Astrocyte of the hippocampus (primary cell): ENCODE measurements at places on chromosomes 16 and 17.

DNA sequence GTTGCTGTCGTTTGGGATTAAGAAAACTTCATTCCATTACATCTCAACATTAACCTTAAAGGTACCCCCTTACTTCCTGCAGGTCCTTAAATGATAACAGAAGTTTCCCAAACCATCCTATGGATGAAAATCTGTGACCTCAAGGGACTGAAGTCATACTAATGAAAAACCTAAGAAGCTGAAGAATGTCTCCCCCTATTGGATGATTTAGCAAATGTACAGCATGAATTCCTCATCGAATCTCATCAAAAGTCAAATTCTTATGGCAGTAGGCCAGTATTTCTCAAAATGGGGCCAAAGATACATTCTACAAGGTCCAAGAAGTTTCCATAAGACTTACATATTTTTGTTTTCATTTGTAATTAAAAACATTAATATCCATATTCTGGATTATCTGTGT lies 13.5 kb downstream of the SCO1 start:
- peak; percentile 28 for DNase-seq

- DNase-seq: no peak
Measured at GRCh38 chr17:17129466-17129865, 76.7 kb downstream of the PLD6 start.

DNA sequence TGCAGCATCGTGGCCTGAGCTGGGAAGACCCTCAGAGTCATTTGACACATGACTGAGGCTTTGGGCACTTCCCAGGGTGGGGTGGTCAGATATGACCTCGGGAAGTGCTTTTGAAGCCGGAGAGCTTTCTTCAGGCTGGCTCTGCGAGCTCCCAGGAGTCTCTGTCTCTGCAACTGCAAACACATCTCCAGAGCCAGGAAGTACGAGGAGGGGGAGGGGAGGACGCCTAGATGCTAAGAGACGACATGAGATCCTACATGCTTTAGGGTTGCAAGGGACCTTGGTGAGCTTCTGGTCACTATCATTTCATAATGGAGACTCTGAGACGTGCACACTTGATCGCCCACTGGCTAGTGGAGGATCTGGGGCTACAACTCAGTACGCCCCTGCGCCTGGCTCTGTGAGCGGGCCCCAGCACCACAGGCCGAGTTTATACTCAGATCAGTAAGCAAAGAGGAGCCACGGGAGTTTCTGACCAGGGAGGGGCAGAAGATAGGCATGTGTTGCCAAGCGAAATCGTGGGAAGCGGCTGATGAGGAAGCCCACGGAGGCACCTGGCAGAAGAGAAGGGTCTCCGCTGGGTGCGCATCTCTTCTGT lies 527 bp upstream of the MGAT5B start:
- peak; percentile 55 for DNase-seq

GRCh38 chr16:9797306-9797705 lies 384.9 kb downstream of the GRIN2A start:
- peak; percentile 75 for DNase-seq

GRCh38 chr16:77807-78443 lies at the start of gene MPG:
MPG (plus strand) TSS chr16:78225; CDS start chr16:78310, 85 bp downstream.
- DNase-seq: peak; percentile 90

DNA sequence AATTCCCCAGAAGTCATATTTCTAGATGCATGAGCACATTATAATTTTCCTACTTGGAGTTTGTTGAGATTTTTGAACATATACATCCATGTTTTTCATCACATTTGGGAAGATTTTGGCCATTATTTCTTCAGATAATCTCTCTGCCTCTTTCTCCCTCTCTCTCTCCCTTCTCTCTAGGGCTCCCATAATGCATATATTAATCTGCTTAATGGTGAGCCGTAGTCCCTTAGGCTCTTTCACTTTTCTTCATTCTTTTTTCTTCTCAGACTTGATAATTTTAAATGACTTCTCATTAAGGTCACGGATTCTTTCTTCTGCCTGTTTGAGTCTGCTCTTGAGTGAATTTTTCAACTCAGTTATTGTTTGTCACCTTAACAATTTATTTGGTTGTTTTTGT lies 101.5 kb downstream of the IRX3 start:
- DNase-seq: no peak

DNA sequence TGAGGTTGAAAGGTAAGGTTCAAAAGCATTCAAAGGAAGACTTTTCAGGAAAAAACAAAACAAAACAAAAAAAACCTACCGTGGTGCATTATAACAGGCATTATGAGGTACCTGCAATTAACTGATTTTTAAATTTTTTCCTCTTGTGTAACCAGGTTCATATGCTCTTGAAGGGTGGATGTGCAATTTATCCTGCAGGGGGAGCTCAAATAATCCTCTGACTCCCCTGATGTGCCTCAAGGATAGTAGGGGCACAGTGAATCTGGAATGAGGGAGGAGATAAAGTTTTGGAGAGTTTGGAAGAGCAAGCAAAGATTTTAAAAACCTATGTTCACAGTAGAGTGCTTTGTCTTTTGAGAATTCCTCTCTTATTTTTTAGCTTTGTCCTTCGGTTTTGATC lies 1349.4 kb downstream of the CDH8 start:
- DNase-seq: no peak

- DNase-seq: no peak
Measured at GRCh38 chr17:31236137-31236536, 60.9 kb downstream of the OMG start.

DNA sequence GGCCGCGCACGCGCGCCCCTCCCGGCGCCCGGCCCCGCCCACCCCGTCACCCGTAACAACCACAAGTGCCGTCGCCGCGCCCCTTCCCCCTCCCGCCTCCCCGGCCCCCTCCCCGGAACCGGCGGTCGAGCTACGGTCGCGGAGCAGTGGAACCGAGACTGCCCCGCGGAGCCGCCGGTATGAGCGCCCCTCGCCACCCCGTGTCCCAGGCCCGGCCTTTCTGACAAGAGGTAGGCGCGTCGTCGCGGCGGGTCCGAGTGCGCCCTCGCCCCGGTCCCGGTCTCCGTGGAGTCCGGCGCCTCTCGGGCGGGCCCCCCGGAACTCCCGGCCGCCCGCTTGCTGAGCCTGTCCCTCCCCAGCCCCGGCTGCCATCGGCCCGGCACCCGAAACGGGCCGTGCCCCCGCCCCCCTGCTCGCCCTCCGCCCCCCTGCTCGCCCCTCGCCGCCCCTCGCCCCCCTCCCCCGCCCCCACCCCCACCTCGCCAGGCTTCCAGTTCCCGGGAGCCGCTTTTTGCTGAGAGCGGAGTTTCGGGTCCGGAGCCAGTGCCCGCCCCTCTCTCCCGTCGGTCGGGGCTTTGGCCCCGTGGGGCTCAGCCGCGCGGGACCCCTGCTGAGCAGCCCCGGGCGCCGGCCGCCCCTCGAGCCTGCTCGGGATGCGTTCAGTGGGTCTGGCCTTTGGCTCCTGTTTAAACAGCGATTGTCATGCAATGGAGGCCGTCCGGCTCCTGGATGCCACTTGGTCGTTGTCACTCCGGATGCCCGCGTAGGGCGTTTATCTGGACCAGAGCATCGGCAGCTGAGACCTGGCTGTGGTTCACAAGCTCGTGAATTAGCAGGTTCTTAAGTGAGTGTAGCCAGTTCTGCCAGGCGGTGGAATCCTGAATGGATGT lies at the start of gene SEC14L1:
Gene SEC14L1 (plus strand): TSS at position 92 of the 890 bp plus-strand sequence. CDS start 2,628 bp downstream, outside the sequence.
- DNase-seq: peak; percentile 68

DNA sequence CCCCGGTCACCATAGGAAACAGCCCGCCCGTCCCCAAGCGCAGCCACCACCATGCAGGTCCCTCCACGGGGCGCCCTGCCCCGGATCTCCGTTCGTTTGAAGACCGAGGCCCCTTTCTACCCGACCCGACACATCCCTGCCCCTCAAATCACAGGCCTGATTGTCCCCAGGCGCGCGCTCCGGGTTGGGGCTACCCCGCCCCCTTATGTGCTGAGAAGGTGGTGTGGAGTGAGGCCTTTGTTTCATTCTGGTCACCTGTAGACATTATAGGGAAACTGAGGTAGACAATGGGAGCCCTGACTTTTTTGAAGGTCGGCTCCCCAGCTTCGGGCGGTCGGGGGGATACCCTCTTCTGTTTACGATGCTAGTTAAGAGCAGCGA lies 763 bp upstream of the ACTG1 start:
- peak; percentile 77 for DNase-seq

DNA sequence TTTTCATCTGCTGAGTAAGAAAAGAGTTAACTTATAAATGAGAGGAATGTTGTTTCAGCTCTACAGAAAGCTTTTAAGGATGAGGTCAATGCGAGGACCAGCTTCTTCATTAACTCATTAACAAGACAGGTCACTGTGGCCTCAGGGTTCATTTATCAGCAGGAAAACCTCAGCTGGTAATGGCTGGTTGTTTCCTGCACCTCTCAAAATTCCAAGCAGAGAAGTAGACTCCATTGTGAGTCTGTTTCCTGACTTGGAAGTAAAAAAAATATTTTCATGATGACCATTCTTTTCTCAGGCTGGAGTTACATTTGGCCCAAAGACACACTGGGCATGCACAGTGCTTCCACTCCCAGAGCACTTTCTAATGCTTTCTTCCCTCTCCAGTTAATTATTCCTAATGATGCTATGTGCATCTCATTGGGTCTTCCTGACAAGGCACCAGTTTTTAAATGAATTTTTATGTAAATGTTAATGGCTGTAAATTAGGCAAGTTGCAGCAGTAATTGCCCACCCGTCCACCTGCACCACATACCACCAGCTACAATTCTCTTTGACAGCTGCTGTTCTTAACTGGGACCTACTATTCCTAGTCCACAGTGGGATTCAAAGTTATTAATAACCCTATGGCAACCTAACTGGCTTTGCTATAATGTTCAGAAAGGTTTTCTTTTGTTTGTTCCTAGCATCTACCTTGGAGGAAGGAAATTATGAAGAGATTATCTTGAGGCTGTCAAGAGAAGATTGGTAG lies 89.5 kb upstream of the BCAR1 start:
- peak; percentile 56 for DNase-seq

- peak; percentile 91 for DNase-seq
Measured at GRCh38 chr16:84834403-84834772, 14.6 kb downstream of the CRISPLD2 start.

DNA sequence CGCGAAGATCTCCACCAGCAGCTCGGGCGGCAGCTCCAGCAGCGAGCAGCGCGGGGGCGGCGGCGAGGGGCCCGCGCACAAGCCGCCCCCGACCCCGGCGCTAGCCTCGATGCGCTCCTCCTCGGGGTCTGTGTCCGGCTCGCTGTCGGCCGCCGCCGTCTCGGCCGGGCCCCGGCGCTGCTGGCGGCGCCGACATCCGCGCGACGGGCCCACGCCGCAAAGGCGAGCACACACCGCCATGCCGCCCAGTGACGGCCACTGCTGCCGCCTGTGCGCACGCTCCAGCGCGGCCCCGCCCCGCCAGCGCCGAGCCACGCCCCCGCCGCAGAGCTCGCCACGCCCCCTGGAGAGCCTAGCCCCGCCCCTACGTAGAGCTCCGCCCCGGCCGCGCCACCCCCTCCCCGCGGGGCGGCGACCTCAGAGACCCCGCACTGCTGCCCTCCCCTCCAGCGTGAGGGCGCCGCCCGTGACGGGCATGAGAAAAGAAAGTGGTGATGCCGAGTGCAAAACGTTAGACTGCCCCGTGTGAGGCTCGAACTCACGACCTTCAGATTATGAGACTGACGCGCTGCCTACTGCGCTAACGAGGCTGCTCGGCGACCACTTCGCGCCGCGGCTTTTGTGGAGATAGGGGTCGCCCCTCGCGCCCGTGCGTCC lies at the start of gene FBXO31:
Gene FBXO31 (minus strand): TSS at position 272 of the 657 bp plus-strand sequence. CDS start 32 bp downstream, at position 240.
- peak; percentile 97 for DNase-seq

DNA sequence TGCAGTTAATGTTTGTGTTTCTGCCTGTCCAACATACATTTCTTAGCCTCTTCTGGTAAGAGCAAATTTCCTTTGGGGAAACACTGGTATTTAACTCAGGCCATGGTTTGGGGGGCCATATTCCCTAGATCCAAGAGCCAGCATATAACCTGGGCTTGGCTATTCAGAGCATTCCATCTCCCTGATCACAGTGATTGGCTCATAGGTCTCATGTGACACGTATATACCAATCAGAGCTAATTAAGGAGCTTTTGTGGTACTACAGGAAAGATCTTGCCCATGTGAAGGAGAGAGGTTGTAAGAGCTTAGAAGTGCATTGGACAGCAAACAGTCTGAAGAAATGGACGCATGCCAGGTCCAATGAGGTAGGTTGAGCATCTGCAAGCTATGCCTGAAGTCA lies 33.4 kb upstream of the GPR139 start:
- no peak for DNase-seq

- DNase-seq: no peak
Measured at GRCh38 chr16:81266680-81267095, 28.2 kb downstream of the BCO1 start.

DNA sequence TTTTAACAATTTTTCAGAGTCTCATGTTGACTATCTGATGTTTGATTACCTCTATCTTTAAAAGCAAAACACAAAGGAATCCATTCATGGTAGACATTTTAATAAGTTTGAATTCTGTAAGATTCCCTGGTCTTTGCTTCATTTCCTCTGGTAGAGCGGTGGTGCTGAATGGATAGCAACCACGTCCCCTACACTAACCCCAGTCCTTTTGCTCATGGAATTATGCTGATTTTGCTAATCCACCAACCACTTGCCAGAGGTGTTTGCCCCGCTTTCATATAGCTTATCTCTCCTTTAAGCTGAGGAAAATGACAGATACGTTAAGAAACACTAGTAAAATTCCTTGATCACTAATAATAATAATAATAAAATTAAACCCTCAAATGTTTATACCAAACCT lies 9.5 kb downstream of the KCNJ16 start:
- peak; percentile 43 for DNase-seq

DNA sequence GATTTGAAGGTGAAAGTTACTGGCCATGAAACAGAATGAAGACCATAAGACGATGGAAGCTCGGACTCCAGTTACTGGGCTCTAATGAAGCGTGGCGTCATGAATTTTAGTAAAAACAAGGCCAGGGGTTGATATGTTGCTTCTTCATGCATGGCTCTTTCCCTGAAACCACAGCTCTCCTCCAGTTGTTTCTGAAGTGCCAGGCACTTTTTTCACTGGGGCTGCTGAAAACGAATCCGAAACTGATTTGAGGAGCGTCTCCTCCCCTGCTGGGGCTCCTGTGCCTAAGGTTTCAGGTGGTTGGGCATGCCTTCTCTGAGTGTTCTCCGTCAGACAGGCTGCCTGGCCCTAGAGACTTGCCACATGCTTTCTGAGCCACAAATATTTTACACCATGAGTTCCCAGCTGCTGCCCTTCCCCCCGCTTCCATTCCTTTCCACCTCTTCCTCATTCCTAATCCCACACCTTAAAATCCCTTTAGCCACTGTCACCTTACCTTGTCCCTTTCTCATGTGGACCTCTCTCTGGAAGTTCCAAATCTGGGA lies 3.7 kb upstream of the MYL4 start:
- peak; percentile 91 for DNase-seq

DNA sequence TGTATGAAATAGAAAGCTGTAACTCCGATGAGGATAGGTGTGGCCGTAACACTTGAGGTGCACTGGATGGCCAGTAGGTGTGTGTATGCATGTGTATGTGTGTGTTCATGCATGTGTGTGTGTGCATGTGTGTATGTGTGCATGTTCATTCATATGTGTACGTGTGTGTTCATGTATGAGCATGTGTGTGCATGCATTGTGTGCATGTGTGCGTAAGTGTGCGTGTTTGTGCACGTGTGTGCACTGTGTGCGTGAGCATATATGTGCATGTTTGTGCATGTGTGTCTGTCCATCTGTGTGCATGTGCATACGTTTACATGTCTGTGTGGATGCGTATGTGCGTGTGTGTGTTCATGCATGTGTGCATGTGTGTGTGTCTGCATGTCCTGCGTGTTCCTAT lies 145.5 kb downstream of the C16orf95 start:
- DNase-seq: no peak
